ENCODE measurements at places on chromosomes 16 and 17. TPM values are rescaled to one million over a fixed set of nuclear protein-coding genes. Genes with fewer than 3 reads are reported as not detected.

The KREMEN2 gene
- 1.6 TPM for polyA plus RNA-seq

The BEAN1 gene
- polyA plus RNA-seq: 0.73 TPM

The TPSG1 gene
- 0.10 TPM for polyA plus RNA-seq

The SLFN14 gene
- not detected for polyA plus RNA-seq

The ZG16B gene
- 1.1 TPM for polyA plus RNA-seq

The RAB26 gene
- 4.7 TPM for polyA plus RNA-seq

The C17orf107 gene
- polyA plus RNA-seq: 0.71 TPM

The TAC4 gene
- not detected for polyA plus RNA-seq

The CACNG1 gene
- not detected for polyA plus RNA-seq
